Activated naive CD4-positive, alpha-beta T cell treated with Interleukin-2 at 50 U/mL for 16 hours (primary cell): ENCODE measurements at places on chromosomes 3 and 15.
A peak's percentile ranks its signal among the peaks of the same experiment; 100 is the strongest.

DNA sequence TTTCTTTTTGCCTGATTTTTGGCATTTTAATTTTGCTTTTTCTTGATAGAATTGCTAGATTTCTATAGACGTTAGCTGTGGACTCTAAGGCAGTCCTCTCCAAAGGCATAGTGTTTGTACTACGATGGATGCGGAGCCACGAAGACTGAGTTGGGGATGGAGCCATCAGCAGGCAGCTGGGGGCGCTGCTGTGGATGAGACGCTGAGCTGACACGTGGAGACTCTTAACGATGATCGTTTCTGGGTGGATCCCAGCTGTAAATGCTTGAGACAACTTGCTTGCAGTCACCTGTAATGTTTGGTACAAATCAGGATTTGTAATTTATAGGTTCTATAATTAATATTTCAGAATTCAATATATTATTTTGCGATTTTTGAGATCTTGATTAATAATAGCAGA is 13.3 kb upstream of the PPP1R2 start:
- peak; percentile 25 for DNase-seq

GRCh38 chr3:71709908-71710511 is 15.2 kb downstream of the EIF4E3 start:
- DNase-seq, result no peak

GRCh38 chr15:89975482-89976245 is 25.5 kb upstream of the ZNF710 start:
- DNase-seq, result no peak

DNA sequence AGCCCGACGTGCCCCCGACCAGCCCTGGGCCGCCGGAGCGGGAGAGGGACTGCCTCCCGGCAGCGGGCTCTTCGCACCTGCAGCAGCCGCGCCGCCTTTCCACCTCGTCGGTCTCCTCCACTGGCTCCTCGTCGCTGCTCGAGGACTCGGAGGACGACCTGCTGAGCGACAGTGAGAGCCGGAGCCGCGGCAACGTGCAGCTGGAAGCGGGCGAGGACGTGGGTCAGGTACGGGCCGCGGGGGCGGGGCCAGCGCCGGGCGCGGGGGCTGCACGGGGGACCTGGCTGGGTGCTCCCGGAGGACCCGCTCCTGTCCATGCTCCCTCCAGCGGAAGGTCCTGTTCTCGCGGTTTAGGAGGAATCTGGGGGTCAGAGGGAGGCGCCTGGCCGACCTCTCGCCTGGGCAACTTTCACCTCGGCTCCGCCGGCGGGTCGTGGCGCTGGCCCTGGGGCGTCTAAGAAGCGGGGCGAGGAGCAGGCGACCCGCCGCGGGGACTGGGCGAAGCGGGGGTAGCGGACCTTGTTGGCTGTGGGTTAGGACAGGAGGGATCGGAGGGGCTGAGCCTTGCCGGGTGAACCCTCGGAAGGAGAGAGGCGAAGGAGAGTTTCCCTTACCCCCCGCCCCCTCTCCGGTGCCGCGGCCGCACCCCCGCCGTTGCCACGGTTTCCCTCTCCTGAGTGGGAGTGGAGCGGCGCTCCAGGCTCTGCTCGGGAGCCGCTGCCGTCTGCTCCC is 682 bp downstream of the ITPKA start:
- peak; percentile 39 for DNase-seq

DNA sequence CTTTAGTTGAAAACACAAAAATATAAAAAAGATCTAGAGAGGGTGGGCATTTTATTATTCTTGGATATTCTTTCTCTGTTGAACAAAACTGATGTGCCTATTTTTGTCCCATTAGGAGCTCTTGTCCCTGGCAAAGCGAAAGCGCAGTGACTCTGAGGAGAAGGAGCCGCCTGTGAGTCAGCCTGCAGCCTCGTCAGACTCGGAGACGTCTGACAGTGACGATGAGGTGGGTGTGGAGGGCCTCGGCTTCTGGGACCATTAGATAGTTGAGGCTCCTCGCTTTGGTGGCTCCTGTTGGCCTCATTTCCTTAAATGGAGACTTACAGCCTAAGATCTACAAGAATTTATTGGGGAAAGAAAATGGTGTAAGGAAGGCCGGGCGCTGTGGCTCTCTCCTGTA is 21.3 kb downstream of the RTF1 start:
- no peak for DNase-seq

DNA sequence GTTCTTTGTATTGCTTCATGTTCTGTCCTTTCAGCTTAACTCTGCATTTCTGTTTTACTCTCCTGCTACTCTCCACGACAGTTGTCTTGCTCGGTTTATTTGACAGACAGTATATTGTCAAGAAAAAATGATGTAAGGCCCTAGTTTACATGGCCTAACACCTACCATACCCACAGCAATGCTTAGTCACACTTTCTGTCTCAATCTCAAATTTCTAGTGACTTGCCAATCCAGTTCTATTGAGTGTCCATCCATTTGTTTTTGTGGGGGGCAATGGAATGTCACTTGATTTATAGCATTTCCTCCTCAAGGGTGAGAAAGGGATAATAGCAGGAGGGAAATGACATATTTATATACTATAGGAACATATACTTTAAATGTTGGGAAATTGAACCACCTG is 676.2 kb downstream of the NAALADL2 start:
- no peak for DNase-seq

GRCh38 chr3:145035682-145036081 is 1064.1 kb downstream of the DIPK2A start:
- DNase-seq, result no peak

DNA sequence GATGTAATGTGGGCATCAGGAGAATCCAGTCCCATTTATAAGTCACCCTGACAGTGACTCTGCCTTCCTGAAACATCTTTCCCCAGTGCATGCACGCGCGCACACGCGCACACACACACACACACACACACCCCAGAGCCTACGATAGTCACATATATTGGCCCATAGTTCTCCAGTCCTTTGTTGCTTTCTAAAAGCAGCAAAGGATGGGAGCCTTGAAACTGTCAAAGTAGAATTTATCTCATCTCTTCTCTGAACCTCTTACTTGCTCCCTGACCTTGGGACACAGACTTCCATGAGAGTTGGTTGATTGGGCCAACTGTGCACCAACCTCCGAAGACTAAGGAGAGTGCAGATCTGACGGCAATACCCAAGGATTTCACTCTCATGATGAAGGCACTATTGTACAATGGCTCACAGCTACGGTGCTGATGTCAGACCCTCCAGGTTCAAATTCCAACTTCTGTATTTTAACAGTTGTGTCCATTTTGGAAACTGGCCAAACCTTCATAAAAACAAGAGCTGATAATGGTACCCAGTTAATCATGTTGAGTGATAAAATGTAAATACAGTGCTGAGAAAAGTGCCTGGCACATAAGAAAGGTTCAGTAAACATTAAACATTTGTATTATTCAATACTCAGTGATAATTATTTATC is 8.3 kb downstream of the CPA3 start:
- no peak for DNase-seq

DNA sequence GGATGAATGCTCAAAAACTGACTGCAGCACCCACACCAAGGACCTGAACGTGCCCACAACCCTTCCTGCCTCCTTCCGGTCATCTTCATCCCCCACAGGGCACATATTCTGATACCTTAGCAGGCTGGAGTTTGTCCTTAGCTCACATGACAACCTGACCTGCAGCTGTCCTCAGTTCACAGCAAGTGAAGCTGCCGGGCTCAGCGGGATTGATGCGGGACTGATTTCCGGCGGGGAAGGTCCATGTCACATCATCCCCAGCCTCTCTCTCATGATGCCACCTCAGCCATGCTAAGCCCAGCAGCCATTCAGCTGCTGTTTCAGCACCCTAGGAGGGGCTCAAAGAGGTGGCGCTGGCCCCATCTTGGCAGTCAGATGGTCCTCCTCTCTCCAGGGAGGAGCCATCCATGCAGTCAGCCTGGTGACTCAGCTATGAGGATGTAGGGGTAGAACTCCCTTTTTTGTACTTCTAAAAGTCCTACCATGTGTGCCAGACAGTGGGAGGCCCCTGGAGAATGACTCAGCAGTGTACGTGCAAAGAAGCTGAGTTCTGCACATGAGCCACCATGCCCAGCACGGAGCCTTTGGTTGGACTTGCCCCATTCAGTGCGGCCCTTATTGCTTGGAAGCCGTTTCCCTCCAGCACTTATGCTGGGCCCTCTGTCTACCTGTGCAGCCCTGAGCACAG is 9.5 kb downstream of the CA12 start:
- peak; percentile 9 for DNase-seq

- no peak for DNase-seq
These were observed 10.7 kb downstream of the BMF start for GRCh38 chr15:40097968-40098476.

- DNase-seq, result no peak
These were observed 19.3 kb upstream of the DPPA4 start for GRCh38 chr3:109356442-109357155.

GRCh38 chr15:78810003-78810361 is 1.3 kb downstream of the ADAMTS7 start:
- no peak for DNase-seq

DNA sequence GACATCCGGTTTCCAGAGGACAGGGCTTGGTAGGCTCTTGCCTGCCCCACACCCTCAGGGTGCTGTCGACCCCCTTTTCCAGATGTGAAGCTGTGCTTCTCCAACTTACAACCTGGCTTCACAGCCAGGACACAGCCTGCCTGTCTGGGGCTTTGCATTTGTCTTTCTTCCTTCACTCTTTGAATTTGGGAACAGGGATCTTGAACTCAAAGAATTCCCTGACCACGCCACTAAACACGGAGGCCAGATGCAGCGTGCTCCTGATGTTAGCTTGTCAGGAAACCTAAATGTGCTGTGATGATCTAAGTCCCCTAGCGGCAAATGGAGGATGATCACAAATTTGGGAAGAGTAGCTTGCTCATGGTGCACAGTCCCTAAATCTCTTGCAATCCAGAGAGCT is 244.8 kb upstream of the RGMA start:
- no peak for DNase-seq

DNA sequence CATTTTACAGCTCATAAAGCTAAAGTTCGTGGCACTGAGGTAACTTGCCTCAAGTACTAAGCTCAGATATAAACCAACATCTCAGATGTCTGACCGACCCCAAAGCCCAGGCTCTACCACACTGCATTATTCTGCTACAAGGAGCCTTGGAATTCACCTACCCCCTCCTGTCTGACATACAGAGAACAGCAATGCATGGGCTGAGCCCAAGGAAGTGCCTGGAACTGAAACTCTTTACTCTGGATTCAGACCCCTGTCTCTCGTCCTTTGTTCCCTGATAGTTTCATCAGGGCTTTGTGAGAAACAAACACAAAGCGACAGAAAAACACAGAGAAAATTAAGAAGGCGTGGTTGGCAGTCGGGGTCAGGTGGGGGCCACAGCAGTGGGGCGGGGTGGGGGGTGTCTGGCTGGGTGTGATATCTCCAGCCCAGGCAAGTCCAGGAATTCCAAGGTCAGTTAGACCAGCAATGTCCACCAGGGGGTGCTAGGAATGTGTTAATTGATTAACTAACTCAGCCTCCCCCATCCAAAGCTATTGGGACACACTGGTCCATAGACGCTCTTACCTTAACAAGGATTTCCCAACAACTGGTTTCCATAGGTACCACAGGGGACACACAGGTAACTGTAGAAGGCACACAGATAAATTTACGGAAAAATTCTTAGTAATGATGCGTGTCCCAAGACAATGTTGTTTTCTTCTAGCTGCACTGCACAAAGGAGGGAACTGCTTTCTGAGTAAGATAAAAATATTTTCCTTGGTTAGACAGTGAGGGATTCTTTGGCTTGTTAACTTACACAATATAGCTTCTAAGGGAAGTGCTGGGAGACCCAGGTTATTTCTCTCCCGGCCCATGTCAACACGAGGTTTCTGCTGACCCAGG is 18.8 kb upstream of the SSUH2 start:
- DNase-seq, result peak; percentile 13
